Astrocyte (in vitro differentiated cells and primary cell): ENCODE measurements at places on chromosomes 7 and 10. TPM values are rescaled to one million over a fixed set of nuclear protein-coding genes. Genes with fewer than 3 reads are reported as not detected.
A peak's percentile ranks its signal among the peaks of the same experiment; 100 is the strongest.

- H3K36me3 ChIP-seq, result no peaks in the 10 kb centered on the region
- no peak for DNase-seq
- H3K27ac ChIP-seq, result no peak overlapping the region
- no peak overlapping the region for H3K4me3 ChIP-seq
- no peaks in the 10 kb centered on the region for H3K27me3 ChIP-seq
Observed at GRCh38 chr10:535051-535450, 154.4 kb downstream of the DIP2C start.

DNA sequence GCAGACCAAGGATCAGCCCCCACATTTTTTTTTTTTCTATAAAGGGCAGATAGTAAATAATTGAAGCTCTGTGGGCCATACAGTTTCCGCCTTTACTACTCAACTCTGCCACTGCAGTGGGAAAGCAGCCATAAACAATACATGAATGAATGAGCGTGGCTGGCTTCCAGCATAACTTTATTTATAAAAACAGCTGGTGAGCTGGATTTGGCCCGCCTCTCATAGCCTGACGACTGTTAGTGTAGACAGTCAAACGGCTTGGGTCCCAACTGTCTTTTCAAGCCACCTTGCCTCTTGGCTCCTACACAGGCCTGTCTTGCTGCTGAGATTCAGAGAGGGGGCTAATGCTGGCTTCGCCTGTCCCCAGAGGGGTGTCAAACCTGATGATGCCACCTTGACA is 169.8 kb upstream of the GPR26 start:
- H3K27me3 ChIP-seq, result no peaks in the 10 kb centered on the region
- no peaks in the 10 kb centered on the region for H3K36me3 ChIP-seq
- DNase-seq, result no peak
- no peak overlapping the region for H3K4me3 ChIP-seq

- peak within 1 kb of the TSS; percentile 74 for H3K4me3 ChIP-seq
- H3K27ac ChIP-seq, result peak within 1 kb of the TSS; percentile 54
- peaks cover 25% of the 10 kb centered on the region for H3K4me1 ChIP-seq
- H3K36me3 ChIP-seq, result no peaks in the 10 kb centered on the region
- H3K27me3 ChIP-seq, result peaks cover 32% of the 10 kb centered on the region
- peak; percentile 60 for DNase-seq
Observed at GRCh38 chr10:22320591-22321155, at the start of gene BMI1. Gene BMI1, plus strand, starts transcription at chr10:22321099. Its CDS starts 5,351 bp downstream, at chr10:22326450.

DNA sequence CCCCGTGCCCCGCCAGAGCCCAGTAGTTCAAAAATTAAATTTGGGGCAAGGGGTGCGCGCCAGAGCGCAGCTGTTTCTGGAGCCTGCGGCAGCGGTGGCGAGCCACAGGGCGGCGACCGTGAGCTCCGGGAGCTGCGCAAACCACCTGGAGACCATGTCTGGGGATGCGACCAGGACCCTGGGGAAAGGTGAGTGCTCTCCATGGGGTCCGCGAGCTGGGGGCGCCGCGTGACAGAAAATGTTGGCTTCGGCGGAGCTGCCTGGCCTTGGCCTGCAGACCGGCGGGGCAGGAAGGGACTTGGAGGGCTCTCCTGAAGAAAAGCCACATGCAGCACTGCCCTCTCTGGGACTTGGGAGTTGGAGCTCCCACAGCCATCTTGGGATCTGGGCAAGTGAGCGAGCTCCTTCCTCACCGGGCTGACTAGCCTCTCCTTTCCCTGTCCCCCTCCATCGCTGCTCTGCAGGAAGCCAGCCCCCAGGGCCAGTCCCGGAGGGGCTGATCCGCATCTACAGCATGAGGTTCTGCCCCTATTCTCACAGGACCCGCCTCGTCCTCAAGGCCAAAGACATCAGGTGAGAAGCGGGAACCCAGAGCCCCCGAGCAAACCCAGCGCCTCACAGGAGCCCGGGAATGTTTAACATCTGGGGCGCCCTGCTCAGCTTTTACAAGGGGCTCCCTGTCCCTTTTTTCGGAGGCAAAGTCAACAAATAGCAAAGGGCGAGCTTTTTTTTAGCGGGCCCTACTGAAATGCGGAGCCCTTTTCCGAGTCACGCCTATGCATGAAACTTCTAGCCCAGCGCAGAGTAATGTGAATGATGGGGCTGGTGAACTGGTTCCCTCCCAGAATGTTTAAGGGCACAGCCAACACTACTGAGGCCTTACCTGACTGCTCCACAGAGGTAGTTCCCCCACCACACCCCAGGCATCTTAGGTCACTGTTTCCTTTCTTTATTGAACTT is 6.1 kb downstream of the GSTO2 start:
- no peak overlapping the region for H3K4me3 ChIP-seq
- H3K36me3 ChIP-seq, result no peaks in the 10 kb centered on the region
- H3K4me1 ChIP-seq, result peaks cover 5% of the 10 kb centered on the region
- DNase-seq, result no peak

HOXA2 gene
- not detected in 2 replicates for total RNA-seq
